Cerebellar cortex (tissue), 1 donor: ENCODE measurements at places on chromosomes 11 and 22.

DNA sequence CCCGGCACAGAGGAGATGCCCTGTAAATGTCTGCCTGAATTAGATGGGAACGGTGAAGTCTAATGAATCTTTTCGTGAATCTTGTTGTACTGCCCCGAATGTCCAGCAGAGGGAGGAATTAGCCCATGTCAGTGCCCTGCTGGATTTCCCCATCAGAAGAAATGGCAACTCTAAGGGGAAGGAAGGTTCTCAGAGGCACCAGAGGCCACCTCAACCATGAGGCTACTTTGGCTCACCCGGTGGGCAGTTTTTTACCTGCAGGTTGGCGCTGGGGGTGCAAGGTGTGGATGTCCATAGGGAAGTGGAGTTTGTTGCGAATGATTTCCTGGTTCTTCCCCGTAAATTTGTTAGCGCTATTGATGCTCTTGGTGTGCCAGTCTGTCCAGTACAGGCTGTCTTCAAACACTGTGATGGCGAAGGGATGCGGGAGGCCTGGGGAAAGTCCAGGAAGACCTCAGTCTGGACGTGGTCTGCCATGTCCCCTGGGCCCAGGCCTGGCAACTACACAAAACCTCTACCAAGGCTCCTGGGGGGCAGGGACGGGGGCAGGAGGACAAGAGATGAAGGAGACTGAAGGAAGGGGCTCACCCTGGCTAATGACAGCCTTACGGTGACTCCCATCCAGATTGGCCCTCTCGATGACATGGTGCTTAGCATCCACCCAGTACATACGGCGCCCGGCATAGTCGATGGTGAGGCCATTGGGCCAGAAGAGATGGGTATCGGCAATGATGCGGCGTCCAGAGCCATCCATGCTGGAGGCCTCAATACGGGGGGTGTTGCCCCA lies 28.5 kb downstream of the LRP4 start:
- DNase-seq: peak; percentile 93

DNA sequence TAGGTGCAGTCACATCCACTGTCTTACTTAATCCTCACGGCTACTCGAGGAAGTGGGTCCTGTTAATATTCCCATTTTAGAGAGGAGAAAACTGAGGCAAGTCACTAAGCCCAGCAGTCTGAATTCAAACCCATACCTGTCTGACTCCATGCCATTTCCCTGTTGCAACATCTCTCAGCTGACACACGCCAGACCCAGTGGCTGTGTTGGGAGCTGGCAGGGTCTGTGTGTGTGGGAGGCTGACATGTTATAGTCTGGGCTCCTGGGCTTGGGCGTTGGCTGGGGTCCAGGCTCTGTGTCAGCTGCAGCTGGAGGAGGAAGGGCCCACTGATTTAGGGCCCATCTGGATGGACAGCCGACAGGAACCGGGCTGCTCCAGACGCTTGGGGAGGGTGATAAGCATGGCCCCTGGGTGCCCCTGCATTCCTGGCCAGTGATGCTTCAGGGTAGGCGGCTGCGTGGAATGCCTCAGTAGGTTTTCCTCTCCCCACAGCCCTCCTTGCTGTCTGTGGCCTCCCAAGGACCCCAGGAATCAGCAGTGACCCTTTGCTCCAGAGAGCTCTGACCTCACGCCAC lies 562.5 kb downstream of the MN1 start:
- no peak for DNase-seq

DNA sequence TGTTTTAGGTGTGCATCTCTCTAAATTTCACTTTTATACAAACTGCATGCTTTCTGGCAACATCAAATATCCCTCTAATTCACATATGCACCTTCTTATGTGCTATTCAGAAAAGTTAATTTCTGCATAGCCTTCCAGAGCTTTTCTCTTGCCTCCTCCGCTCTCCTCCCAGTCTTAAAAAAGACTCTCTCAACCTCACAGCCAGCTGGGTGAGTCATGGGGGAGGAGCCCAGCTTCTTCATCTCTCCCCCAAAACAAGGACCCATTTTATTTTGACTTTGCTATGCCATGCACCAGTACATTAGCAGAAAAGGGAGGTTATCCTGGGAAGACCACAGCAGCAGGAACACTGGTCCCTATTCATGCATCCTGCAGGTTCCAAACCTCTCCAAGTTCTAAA lies 234.4 kb downstream of the KCNA4 start:
- DNase-seq: no peak

GRCh38 chr11:133693110-133693509 lies 152.2 kb downstream of the SPATA19 start:
- no peak for DNase-seq

- DNase-seq: no peak
Measured at GRCh38 chr11:134388590-134388989, 23.5 kb downstream of the B3GAT1 start.

DNA sequence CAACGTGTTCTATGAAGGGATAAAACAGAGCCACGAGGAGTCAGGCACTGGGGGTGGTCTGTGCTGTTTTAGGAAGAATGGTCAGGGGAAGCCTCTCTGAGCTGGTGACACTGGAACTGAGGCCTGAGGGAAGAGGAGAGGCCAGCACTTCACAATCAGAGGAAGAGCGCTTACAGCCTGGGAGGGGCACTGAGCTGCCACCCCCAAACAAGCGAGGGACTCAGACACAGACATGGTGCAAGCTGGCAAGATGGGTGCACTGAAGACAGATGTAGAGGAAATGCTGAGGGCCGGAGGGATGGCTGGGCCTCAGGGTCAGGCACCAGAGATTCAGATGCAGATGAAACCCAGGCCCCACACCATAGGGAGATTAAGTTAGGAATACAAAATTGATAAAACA lies 40.0 kb upstream of the TP53I11 start:
- no peak for DNase-seq

GRCh38 chr11:116725434-116726221 lies 47.2 kb downstream of the BUD13 start:
- no peak for DNase-seq

DNA sequence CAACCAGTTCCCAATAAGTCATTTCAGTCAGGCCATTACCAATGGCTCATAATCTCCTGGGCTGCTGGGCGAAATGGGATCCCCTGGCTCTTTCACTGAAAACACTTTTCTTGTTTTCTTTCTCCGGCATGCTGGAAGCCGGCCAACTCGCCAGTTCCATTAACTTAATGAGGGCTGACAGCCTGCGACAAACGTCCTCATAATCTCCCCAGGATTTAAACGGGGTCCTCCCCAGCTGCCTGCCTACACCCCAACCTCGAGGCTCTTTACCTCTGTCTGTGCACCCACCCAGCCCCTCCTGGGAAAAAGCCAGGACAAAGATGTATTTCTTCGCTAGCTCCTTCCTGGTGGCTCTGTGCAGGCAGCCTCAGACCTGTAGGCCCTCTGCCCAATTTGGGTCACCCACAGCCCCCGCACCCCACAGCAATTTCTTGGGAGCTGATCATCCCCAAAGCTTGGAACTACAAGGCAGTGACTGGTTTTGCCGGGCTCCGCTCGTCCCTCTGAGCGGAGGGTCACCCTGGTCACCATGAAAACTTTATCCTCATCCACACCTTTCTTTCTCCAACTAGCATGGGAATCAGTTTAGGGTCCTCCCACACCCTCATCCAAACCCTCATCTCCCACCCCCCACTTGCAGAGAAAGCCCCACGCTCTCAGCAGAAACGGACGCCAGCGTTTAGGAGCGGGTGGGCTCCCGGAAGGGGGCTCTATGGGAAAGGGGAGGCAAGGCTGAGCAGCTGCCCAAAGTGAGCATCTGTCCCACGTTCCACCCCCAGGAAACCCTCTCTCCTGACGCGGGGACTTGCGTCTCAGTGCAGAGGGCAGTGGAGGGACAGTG lies 51.1 kb upstream of the KCNQ1OT1 start:
- DNase-seq: peak; percentile 15

DNA sequence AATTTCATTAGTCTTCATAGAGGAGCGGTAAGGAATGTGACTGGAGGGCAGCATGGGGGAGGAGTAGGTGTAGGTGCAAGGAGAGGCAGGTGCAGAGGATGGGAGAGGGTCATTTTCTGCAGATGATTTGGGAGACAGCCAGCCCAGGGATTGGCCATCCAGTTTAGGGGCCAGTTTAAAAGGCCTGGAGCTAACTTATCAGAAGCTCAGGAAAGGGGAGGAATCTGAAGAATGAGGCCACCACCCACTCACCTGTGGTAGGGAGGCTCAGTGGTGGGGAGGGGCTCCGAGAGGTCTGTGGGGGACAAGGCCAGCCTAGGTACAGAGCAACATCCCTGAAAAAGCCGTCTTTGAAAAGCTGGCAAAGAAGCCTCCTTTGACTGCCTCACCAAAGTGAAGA lies 110.8 kb upstream of the TMEM45B start:
- DNase-seq: no peak

DNA sequence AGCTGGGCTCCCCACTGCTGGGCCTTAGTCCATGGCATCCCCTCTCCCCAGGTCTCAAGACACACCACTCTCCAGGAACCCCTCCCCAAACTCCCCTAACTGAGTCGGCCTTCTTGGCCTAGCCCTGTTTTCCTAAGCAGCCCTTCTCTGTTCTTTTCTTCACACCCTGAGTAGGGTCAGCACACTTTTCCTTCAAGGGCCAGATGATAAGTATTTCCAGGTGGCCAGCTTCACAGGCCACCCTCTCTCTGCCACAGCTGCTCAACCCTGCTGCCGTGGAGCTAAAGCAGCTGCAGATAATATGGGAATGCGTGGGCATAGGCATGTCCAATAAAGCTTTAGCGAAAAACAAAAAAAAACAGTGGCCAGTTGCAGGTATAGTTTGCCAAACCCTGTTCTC lies 24.1 kb downstream of the DGCR2 start:
- no peak for DNase-seq

DNA sequence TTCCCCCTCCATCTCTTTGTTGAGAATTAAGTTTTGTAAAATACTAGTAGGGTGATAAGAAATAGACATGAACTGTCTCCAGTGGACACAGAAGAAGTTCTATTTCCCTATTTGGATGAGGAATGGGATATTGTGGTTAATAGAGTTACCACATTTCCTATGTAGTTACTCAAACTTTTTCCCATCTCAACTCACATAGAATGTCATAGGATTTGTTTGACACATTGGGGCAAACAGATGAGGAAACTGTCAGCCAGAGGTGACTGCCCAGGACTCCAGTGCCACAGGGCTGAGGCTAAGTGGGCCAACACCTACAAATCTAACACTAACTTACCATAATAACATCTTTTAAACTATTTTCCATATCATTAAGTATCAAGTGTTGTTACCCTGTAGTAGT lies 58.3 kb downstream of the CCDC83 start:
- no peak for DNase-seq

- no peak for DNase-seq
Measured at GRCh38 chr11:126104420-126104819, 41.8 kb upstream of the CDON start.

DNA sequence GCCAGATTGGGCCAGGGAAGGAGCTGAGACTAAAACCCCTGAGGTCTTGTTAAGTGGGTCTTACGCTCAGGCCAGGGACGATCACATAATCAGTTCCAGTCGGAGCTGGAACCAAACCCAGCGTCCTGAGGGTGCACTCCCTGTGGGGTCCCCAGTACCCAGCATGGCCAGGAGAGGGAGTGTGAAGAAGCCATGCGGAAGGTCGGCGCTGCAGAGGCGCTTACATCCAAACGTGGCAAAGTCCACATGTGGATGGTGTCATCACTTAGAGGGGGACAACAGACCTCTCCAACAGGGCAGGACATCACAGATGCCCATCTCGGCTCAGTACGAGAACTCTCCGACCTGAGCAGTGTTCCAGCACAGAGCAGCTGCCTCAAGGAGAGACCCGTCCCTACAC lies 8.3 kb downstream of the ATP5MGL start:
- DNase-seq: no peak

DNA sequence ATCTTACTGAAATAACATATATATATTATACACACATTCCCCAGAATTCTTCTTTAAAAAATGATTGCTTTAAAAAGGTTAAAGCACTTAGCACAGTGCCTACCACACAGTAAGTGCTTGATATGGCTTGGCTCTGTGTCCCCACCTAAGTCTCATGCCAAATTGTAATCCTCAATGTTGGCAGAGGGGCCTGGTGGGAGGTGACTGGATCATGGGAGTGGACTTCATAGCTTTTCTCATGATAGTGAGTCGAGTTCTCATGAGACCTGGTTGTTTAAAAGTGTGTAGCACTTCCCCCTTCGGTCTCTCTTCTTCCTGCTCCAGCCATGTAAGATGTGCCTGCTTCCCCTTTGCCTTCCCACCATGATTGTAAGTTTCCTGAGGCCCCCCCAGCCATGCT lies 6.2 kb downstream of the CRYAB start:
- DNase-seq: no peak

- DNase-seq: peak; percentile 68
Measured at GRCh38 chr11:63682066-63683021, 1.0 kb downstream of the RTN3 start.

- no peak for DNase-seq
Measured at GRCh38 chr11:36408498-36409136, 101.5 kb downstream of the TRAF6 start.

GRCh38 chr22:27270818-27271510 lies 530.6 kb downstream of the MN1 start:
- DNase-seq: no peak

DNA sequence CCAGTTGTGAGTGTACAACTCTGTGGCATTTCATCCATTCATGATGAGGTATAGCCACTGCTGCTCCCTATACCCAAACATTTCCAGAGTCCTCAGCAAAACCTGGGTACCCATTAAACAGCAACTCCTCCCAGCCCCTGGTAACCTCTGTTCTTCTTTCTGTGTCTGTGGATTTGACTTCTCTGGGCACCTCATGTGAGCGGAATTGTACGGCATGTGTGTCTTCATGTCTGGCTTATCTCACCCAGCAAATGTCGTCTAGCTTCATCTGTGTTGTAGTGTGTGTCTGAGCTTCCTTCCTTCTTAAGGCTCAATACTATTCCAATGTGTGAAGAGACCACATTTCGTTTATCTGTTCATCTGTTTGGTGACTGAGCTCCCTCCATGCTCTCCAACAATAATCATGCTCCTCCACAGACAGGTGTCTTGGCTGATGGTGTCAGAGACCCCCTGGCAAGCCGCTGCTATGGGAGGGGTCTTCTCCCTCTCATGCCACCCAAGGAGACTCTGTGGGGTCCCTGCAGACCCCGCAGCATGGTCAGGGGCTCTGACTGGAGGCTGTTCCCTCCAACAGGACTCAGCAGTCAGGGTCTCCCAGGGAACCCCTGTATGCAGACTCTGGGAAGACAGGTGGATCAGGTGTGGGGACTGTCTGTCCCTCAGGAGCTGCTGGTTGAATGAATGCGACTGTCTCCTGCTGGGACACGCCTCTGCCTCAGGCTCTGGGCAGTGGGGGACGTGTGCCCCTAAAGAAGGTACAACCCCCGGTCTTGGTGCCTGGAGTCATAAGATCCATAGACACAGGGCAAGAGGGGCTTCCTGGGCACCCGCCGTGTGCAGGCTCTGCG lies 52.7 kb downstream of the SMIM38 start:
- no peak for DNase-seq
